ENCODE measurements at places on chromosomes 4 and X.

DNA sequence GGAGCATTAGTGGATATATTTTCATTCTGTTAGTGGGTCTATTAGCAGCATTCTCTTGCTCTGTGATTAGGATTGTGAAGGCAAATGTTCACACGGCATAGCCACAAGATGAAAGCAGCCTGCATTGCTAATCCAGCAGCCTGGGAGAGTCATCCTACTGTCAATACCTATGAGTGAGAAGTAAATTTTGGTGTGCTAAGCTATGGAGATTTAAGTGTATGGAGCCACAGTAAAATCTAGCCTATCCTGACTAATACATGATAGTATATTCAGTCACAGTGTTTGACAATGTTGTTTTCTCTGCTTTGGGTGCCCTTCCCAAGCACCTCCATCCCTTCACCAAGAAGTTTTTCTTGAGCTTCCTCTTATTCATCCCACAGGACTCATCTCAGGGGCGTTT, 47.2 kb upstream of the TMPRSS11F start:
- no peak for DNase-seq

DNA sequence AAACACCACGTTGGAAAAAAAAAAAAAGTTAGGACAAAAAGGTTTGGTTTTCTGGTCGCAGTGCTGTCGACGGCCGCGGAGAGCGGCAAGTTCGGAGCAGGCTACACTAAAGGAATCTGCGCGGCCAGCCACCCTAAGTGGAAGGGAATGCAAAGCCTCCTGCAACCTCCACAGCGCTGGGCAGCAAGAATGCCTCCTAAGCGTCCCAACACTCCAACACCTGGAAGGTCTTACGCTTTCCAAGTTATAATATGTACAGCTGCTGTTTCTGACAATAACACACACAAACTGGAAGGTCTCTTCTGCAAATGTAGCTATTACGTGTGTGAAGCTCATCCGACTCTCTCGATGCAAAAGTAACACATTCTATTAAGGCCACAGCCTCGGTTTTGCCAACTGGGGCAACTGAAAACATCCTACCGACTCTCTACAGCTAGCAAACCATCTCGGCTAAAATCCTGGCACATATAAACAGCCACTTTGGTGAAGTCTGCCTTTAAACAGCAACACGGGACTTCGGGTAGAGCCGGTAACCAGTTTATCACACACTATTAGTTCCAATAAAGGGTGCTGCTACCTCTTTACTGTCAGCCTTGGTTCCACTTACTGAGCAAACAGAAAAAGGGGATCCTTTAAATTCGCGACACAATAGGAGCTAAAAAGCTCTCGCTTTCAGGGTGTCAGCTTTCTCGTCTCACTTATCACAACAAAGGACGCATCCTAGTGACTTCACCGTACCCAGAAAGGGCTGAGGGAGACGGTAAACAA, 895 bp downstream of the SMIM14 start:
- DNase-seq, result no peak

GRCh38 chr4:89008166-89008565, 48.8 kb downstream of the FAM13A start:
- no peak for DNase-seq

DNA sequence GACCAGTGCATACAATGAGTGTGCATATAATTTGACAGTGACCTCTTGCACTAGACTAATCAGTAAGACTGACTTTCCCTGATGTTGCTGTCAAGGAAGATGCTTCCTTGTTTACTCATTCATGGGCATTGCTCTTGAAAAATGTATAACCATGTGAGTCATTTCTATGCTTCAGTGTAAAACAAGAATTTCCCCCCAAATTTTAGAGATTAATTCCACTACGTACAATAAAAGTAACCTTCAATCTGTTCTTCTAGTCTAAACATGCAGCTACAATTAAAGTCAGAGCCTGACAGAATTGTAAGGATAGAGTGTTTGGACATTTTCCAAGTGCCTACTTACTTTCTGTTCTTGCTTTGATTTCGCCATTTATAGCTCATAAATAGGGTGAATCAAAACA, 935.7 kb downstream of the RAPGEF2 start:
- no peak for DNase-seq

DNA sequence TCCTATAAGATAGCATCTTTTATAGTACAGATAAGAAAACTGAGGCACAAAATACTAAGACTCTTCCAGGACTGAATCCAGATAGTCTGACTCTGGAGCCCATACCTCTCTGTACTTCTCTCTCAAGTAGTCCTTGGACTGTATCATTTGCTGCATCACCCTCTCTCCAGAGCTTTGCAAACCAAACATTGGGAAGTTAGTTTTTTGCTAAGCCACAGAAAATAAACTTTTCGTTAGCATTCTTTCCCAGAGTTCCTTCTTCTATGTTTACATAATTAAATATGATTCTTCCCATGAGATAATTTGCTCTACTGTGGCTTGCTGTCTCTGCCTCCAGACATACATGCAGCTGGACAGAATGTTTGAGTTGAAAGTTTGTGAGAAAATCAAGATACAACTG, 22.0 kb downstream of the PPEF2 start:
- DNase-seq, result no peak

DNA sequence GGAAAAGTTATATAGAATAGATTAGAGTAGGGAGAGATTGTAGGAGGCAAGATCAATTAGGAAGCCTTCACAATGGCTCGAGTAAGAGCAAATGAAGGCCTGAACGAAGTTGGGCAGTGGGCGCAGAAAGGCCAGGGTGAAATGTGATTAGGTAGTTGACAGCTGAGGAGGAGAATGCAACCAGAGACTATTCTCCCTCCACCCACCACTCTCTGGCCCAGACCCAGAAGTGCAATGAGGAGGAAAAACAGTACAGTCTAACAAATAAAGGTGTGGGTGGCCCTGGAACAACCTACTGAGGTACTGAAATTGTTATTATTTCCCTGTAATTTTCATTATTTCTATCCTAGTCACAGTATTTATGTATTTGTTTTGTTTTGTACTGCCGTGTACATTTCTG, 176.7 kb downstream of the SLC39A8 start:
- no peak for DNase-seq

GRCh38 chr4:8896506-8896905, 24.9 kb upstream of the HMX1 start:
- DNase-seq, result no peak

- DNase-seq, result peak; percentile 27
These were observed 29.3 kb downstream of the CRMP1 start for GRCh38 chr4:5863461-5864113.

- no peak for DNase-seq
These were observed 170.2 kb upstream of the F9 start for GRCh38 chrX:139360356-139360755.

GRCh38 chr4:6383009-6383404, 89.4 kb downstream of the PPP2R2C start:
- DNase-seq, result no peak

DNA sequence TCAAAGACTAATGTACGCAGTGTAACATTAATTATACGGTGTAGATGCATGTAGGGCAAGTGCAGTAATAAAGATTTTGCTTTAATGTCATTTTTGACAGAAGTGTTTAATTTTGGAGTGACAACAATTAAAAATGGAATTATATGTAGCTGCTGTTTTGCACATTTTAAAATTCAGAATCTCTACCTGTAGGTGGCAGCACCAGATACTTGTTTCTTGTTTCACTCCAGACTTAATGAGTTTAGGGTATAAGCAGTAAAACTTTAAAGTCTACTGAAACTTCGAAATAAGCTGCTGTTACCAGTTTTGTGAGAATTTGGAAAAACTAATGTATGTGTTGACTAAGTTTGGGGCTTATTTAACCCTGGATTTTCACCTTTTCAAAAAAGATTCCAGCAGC, 144.9 kb downstream of the POLA1 start:
- no peak for DNase-seq

GRCh38 chr4:24273136-24273535, 311.2 kb downstream of the DHX15 start:
- no peak for DNase-seq

- peak; percentile 57 for DNase-seq
These were observed at the start of gene BCOR for GRCh38 chrX:40097504-40098263. BCOR (minus strand) TSS chrX:40097958; CDS start chrX:40077929, 20,029 bp downstream.

DNA sequence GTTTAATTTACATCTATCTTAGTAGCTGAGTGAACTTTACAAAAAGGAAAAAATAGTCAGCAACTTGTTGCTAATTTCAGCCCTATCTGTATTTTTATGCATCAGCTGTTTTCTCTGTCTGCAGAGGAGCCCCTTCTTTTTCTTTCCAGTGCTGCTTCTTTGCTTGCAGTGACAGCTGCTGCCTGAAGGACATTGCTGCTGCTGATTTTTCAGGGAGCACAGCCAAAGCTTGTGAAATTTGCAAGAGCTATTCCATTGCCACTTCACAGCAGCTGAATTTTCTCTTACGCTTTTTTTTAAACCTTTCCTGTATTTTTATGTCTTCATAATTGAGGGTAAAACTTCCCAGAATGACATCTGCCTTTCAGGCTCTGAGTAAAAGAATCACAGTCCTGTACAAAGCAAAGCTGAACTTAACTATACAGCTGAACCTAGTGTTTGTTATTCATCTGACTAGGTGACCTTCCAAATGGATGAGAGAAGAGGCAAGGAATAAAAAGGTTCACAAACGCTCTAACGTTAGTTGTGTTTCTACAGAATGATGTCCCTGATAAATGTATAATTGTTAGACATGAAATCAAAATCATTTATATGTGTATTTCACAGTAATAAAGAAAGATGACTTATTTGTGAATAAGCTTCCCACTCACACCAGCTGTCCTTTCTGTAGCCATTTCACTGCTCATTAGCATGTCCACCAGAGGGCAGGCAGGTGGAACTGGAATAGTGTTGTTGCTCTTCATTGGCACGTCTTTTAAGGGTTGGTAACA, 541.4 kb downstream of the ADGRL3 start:
- no peak for DNase-seq

DNA sequence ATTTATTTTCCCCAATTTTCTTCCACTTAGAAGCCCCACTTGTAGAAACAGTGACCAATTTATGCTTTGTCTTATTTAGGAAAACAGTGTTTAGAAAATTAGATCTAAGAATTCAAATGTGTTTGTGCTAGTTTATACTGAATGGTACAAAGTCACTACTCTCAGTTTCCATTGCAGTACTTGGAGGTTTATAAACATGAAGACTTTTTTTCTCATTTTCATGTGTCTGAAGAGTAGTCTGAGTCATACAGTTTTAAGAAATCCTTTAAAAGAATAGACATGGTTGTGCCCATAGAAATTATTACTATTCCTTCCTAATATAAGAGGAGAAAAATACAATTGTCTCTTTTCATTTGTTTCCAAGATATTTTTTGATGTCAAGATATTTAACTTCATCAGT, 458.7 kb downstream of the NAF1 start:
- no peak for DNase-seq
